ENCODE measurements at places on chromosomes 2 and 18. TPM values are rescaled to one million over a fixed set of nuclear protein-coding genes. Genes with fewer than 3 reads are reported as not detected.

DSC3 gene
- 13.5 TPM for total RNA-seq

HNMT gene
- total RNA-seq = 43.9 TPM

FEZ2 gene
- 49.8 TPM for total RNA-seq

GCG gene
- total RNA-seq = 1.6 TPM

MEP1B gene
- 0.34 TPM for total RNA-seq

GALR1 gene
- 0.14 TPM for total RNA-seq
